ENCODE measurements at places on chromosomes 13 and 19. TPM values are rescaled to one million over a fixed set of nuclear protein-coding genes. Genes with fewer than 3 reads are reported as not detected.

GRCh38 chr19:47032171-47032811, 12.7 kb downstream of the NPAS1 start:
- DNase-seq: no peak

DNA sequence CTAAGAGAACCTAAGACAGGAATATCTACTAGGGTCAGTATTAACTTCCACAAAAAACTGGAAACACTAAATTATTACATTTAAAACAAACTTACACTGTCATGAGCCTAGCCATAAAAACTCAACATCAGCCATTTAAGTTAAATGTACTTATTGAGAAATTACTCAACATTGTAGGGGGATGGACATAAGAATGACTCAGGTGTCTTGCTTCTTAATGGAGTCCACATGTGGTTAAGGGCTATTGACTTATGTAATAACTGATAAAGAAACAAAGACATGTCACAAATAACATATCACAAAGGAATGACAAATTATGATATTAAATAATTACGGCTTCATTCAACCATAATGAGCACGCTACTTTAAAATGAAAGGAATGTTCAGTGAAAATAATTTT, 36.2 kb downstream of the CLDN10 start:
- DNase-seq: peak; percentile 10

ZNF222 gene
- total RNA-seq: 6.1 TPM

RGS9BP gene
- 0.32 TPM for total RNA-seq

DNA sequence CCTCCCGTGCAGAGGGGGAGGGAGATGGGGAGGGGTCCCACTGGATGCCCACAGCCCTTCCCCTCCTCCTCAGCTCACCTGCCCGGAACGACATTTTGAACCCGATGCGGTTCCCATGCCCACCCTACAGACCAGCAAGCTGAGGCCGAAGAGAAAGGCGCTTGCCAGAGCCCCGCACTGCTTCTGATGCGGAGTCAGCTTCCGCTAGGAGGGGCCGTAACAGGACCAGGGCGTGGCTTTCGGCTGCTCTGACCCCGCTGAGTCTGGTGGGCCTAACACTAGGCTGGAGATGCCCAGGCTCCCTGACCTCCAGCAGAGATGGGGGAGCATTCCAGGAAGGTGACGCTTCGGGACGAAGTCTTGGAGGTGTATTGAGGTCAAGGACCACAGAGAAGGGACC, 6.7 kb downstream of the ONECUT3 start:
- no peak for DNase-seq

IQCN gene
- 0.97 TPM for total RNA-seq

DNA sequence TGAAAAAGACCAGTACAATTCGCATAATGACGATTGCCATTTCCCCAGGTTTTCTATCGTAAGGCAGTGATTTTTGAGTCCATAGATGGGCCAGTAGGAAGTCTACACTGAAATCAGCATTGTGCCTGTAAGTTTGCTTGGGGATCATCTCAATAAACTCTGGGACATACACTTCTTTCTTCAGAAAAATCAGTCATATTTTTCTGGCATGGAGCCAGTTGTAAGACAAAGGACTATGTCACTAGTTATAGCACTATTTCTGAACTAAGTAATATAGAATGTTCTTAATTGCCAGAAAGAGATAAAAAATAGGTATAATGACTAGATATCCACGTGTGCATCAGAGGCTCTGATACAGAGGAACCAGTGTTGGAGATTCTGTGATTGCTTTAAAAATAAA, 243.5 kb downstream of the LMO7 start:
- DNase-seq: no peak

CBY2 gene
- total RNA-seq: not detected

DNA sequence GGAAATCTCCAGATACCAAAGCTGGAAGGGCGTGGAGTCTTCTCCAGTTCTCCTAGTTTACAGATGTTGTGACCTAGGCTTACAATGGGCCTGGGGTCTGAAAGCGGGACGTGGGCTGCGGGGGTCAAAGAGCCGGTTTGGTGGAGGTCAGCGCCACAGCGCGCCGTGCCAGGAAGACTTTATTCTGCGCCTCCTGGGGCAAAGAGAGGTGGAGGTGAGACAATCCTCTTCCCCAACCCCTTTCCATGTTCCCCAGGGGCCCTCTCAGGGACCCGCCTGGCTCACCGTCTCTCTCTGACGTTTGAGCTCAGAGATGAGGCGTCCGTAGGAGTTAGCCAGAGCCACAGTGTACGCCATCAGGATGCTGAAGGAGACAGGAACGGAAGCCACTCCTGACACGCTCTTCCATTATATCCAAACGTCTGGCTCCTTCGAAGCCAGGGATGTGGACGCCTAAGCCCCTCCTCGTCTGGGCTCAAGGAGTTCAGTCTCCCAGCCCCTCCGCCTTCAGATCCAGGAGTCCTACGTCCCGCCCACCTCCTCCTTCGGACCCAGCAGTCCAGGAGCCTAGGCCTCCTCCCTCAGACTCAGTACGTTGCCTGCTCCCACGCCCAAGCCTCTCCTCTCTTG, 776 bp upstream of the LENG1 start:
- DNase-seq: peak; percentile 55

DNA sequence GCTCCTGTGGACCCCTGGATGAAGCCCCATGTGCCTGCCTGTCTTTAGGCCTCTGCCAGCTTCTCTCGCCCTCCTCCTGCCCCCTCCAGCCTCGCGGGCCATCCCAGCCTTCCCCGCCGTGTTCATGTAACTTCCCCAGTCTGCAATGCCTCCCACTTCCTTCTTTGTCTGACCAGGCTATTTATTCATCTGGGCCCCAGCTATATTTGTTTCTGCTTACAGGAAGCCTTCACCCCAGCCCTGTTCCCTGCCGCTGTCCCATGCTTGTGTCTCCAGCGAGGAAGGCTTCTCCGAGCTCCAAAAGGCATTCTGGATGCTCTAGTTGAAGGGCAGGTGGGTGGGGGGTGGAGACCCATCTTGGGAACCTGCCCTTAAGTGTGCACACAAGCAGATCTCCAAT, 7.9 kb upstream of the C3 start:
- no peak for DNase-seq

DNA sequence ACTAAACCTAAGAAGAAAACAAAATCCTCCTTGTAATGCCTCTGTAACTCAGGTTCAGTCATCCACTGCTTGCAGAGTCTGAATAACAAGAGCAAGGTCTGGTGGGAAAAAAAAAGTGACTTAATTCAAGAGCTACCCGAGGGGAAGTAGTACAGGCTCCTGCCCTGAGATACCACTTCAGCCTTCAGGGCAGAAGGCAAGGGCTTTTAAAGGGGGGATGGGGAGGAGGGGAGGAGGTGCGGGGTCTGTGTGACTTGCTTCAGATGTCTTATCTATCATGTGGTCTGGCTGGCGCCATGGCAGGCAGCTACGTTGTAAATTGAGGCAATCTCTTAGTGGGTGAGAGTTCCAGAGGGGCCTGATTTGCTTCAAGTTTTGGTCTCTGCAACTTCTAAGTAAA, 66.7 kb downstream of the LRRC63 start:
- DNase-seq: no peak

LILRA1 gene
- not detected for total RNA-seq

- DNase-seq: no peak
Measured at GRCh38 chr13:102504002-102504401, 92.8 kb upstream of the TPP2 start.

GRCh38 chr13:28297341-28297740, 159.0 kb downstream of the PAN3 start:
- DNase-seq: no peak

ZSCAN4 gene
- not detected for total RNA-seq

DNA sequence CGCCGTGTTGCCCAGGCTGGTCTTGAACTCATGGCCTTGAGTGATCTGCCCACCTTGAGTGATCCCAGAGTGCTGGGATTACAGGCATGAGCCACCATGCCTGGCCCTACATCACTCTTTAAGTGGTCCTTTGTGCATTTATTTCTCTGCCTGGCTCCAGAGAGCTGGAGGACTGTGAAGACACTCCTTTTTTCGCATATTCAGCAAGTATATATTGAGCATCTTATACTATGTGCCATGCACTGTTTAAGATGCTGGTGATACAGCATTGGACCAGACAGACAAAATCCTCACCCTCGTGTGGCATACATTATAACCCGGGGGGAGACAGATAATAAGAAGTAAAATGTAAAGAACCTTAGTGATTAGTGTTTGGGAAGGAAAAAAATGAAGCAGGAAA, 66.8 kb upstream of the NPAS1 start:
- DNase-seq: no peak

GRCh38 chr19:8208119-8208921, 850 bp upstream of the CERS4 start:
- DNase-seq: no peak

LILRB2 gene
- total RNA-seq: not detected

- DNase-seq: no peak
Measured at GRCh38 chr13:96090240-96091101, 564 bp downstream of the HS6ST3 start.

MCEMP1 gene
- total RNA-seq: not detected

DNA sequence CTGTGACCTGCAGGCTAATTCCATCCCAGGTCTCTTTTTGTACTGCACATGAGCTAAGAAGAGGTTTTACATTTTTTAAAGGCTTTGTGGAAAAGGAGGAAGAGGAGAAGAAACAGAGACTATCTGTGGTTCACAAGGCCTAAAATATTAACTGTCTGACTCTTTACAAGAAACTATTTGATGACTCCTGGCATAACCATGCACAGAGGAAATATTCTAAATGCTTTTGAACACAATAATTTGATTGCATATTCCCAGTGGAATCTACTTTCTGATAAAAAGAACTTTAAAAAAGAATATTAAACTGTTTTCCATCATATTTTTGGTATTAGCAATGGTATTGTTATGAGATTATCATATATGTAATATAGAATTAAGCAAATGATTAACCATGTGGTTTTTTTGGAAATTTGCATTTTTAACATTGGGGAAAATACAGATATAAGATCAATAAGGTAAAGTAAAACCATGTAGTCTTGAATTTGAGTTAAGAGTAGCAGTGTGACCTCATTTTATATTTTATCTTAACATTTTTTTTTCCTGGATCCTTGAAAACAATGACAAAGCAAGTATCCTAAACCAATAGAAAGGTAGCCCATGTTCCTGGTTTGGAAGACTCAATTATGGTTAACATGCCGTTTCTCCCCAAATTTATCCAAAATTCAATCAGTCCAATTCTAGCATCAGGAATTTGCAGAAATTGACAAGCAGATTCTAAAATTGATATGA, 251.0 kb downstream of the UQCRFS1 start:
- no peak for DNase-seq

GRCh38 chr13:40251343-40252032, 415.0 kb downstream of the FOXO1 start:
- peak; percentile 37 for DNase-seq

RFPL4A gene
- total RNA-seq: not detected

Data from fibroblast of villous mesenchyme (primary cell).